Psoas muscle (tissue), 8 donors: ENCODE measurements at places on chromosomes 16 and 17. TPM values are rescaled to one million over a fixed set of nuclear protein-coding genes. Genes with fewer than 3 reads are reported as not detected.

DNA sequence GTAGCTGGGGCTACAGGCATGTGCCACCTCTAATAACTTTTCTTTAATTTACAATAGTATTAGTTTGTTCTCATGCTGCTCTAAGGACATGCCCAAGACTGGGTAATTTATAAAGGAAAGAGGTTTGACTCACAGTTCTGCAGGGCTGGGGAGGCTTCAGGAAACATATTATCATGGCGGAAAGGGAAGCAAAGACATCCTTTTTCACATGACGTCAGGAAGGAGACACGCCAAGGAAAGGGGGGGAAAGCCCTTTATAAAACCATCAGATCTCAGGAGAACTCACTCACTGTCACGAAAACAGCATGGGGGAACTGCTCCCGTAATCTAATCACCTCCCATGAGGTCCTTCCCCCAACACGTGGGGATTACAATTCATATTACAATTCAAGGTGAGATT lies 18.3 kb downstream of the IL4R start:
- H3K27ac ChIP-seq, result peak overlapping the region; percentile 63
- H3K4me1 ChIP-seq, result peaks cover 10% of the 10 kb centered on the region
- no peaks in the 10 kb centered on the region for H3K27me3 ChIP-seq
- H3K36me3 ChIP-seq, result no peaks in the 10 kb centered on the region
- H3K4me3 ChIP-seq, result no peak overlapping the region

- peak; percentile 75 for DNase-seq
- H3K36me3 ChIP-seq, result peaks cover 79% of the 10 kb centered on the region
- H3K4me3 ChIP-seq, result no peak overlapping the region
- H3K27me3 ChIP-seq, result no peaks in the 10 kb centered on the region
- H3K4me1 ChIP-seq, result no peaks in the 10 kb centered on the region
Measured at GRCh38 chr16:16127469-16128116, 95.7 kb downstream of the ABCC6 start.

DNA sequence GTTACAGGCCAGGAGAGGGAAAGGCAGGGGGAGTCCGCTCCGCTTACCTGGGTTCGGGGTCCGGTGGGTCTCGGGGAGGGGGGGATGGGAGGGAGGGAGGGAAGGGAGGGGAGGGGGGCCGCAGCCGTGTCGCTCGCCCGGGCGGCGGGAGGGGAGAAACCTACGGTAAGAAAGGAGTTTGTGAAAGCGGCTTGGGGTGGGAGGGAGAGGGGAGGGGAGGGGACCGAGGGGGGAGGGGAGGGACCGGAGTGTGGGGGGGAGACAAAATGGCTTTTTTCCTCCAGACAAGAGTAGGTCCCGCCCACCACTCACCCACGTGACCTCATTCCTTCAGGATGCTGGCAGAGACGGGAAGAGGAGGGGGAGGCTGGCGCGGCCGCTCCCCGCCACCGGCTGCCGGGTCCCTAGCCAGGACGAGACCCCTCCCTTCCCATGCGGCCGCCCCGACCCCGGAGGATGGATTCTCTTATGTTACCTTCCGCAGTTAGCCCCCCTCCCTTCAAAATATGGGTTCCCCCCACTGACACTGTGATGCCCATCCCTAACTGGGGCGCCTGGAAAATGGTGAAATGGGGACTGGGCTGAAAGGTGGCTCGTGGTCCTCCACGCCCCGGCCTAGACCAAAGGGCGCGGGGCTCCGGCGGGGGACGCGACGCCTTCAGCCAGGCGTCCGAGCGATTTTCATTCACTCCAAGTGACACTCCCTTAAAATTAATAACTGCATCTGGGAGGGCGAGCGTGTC lies at the start of gene PCGF2:
Gene PCGF2, minus strand, starts transcription at position 188 of the 743 bp plus-strand sequence. CDS start 7,934 bp downstream, outside the sequence.
- H3K27me3 ChIP-seq, result peaks cover 56% of the 10 kb centered on the region
- peaks cover 16% of the 10 kb centered on the region for H3K4me1 ChIP-seq
- peak; percentile 88 for DNase-seq

DNA sequence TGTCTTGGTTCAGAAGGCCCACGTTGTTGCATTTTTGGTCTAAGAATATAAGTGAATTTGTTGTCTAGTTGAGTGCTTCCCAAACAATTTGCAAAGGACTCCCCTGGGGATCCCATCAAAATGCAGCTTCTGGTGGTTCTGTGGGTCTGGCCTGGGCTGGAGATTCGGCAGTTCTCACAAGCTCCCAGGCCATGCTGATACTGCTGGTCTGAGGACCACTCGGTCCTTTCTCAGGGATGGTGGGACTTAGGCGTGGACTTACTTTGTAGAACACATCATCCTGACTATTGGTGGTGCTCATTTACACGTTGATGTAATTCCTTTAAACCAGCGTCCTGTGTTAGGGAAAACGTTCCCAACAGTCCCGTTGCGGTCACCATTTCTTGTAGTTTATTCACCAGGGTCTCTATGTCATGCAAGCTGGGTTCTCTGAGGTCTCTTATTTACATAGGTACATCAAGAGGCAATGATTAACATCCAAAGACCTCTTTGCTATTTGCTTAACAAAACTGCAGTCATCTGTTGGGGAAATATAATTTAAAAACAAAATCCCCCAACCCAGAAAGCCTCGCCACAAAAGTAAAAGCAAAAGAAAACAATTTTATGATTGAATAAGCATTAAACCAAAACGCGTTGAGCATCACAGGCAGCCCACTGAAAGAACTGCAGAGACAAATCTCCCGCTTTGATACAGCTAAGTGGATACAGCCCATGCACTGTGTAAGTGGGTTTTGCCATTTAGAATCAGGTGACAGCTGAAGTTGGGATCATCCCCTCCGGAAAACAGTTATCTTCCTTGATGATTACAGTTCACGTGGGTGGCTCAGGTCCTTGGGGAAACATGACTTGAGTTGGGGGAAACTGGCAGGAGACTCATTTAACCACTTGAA lies 39.0 kb upstream of the SEC14L1 start:
- H3K27me3 ChIP-seq, result no peaks in the 10 kb centered on the region
- no peak overlapping the region for H3K27ac ChIP-seq
- peaks cover 34% of the 10 kb centered on the region for H3K4me1 ChIP-seq

DNA sequence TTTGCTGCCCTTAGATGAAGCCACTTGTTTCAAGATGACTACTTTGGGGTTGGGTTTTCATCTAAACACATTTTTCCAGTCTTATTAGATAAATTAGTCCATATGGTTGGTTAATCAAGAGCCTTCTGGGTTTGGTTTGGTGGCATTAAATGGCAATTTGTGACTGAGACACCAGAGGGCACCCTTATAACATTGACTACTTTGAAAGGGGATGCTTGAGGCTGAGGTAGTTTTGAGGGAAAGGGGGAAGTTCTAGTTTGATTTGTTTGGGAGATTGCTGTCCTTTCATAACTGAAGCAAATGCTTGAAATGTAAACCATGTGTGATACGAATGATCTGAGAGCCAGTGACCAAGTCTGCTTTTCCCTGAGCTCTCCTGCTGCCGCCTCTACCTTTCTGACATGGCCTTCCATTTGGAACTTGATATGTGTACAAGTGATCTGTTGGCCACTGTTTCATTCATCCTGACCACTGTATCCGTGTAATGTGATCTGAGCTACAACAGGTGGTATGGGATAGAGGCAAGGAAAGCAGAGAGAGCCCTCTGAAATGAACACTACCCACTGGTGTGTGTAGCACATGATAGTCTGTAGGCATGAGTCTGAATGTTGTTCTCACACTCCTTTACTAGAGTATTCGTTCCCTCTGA lies 5.8 kb upstream of the RARA start:
- H3K36me3 ChIP-seq, result no peaks in the 10 kb centered on the region
- no peak overlapping the region for H3K4me3 ChIP-seq
- H3K27me3 ChIP-seq, result no peaks in the 10 kb centered on the region
- peak; percentile 19 for DNase-seq

- no peaks in the 10 kb centered on the region for H3K27me3 ChIP-seq
- H3K27ac ChIP-seq, result no peak overlapping the region
- H3K4me1 ChIP-seq, result no peaks in the 10 kb centered on the region
- DNase-seq, result no peak
- H3K4me3 ChIP-seq, result no peak overlapping the region
Measured at GRCh38 chr17:62098623-62099231, 33.6 kb upstream of the MED13 start.

- H3K27ac ChIP-seq, result no peak overlapping the region
- no peak overlapping the region for H3K4me3 ChIP-seq
- no peaks in the 10 kb centered on the region for H3K27me3 ChIP-seq
- no peaks in the 10 kb centered on the region for H3K36me3 ChIP-seq
Measured at GRCh38 chr17:40005520-40005919, 9.7 kb upstream of the CSF3 start.

DNA sequence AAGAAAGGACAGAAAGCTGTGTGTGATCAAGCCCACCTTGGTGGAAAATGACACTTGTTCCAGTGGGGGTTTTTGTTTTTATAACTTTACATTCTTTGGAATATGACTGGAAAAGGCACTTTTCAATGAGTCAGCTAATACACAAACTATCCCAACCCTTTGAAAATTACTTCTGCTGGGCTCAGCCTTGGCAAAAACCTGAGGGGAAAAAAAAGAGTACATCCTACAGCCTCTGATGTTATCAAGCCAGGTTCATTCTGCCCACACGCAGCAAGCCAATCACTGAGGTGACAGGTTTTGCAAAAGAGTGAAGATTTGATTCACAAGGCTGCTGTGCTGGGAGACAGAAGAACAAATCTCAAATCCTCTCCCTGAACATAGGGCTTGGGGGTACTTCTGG lies 484.5 kb upstream of the ERCC4 start:
- no peaks in the 10 kb centered on the region for H3K36me3 ChIP-seq
- H3K27ac ChIP-seq, result no peak overlapping the region
- H3K27me3 ChIP-seq, result no peaks in the 10 kb centered on the region

DNA sequence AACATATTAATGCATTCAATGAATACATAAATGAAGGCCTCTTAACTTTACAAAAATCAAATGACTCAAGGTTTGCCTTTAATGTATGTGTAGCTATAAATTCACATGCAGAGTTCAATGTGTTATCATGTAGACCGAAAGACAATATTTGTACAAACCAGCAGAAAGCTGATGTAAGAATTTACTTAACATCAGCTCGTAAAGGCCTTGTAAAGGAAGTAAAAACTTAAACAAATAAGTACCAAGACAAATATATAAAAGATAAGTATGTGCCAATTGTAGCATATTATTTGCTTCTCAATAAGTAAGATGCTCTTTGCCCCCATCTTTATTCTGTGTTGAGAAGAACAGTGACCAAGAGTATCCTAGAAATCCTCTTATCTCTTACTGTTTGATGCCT lies 105.7 kb downstream of the SYCE1L start:
- no peaks in the 10 kb centered on the region for H3K27me3 ChIP-seq
- no peak overlapping the region for H3K27ac ChIP-seq
- DNase-seq, result no peak
- H3K4me1 ChIP-seq, result no peaks in the 10 kb centered on the region
- H3K36me3 ChIP-seq, result no peaks in the 10 kb centered on the region
- no peak overlapping the region for H3K4me3 ChIP-seq

DNA sequence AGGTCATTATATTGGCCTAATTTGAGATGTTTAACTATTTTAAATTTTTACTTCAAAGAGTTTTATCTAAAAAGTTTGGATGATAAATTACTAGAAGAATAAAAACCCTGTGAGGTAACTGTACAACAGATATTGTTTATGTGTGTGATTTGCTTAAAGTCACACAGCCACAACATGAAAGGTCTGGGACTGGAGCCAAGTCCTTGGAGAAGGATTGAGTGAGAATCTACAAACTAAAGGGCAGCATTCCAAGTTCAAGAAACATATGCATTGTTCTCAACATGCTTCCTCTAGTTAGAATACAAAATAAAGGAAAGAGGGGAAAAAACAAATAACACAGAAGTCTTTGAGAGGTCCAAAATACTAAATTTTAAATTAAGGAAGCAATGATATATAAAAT lies 131.5 kb upstream of the MON1B start:
- H3K4me3 ChIP-seq, result no peak overlapping the region
- H3K36me3 ChIP-seq, result no peaks in the 10 kb centered on the region
- no peaks in the 10 kb centered on the region for H3K27me3 ChIP-seq
- no peaks in the 10 kb centered on the region for H3K4me1 ChIP-seq
- no peak for DNase-seq

DNA sequence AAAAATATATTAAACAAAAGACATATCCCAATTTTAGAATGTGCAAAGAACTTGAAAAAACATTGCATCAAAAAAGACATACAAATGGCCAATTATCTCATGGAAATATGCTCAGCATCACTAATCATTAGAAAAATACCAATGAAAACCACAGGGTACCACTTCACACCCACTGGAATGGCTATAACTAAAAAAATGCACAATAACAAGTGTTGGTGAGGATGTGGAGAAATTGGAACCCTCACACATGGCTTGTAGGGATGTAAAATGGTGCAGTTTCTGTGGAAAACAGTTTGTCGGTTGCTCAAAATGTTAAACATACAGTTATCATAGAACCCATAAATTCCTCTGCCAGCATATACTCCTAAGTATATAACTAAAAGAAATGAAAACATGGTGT lies 796 bp upstream of the PSMB6 start:
- no peak overlapping the region for H3K4me3 ChIP-seq
- no peak for DNase-seq
- peaks cover 11% of the 10 kb centered on the region for H3K4me1 ChIP-seq
- H3K36me3 ChIP-seq, result peaks cover 24% of the 10 kb centered on the region
- H3K27ac ChIP-seq, result no peak overlapping the region

DNA sequence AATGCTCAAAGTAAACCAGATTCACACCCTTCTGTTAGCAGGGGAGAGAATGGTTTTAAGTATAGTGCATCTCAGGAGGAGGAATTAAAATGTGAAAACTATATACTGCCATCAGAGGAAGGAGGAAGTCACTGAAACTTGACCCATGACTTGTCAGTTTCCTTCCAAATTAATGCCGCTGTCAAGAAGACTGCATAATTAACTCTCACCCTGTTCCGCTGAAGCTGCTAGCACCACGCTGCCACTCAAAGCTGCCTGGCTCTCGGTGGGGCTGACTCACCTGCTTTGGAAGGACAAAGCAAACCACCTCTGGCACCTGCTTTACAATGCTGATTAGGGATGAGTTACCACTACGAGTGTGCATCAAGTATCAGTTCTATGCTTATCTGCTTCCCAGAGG lies 37.8 kb upstream of the ULK2 start:
- no peak overlapping the region for H3K27ac ChIP-seq
- H3K4me1 ChIP-seq, result no peaks in the 10 kb centered on the region
- peaks cover 97% of the 10 kb centered on the region for H3K36me3 ChIP-seq
- no peak for DNase-seq
- H3K4me3 ChIP-seq, result no peak overlapping the region

GRCh38 chr17:45942284-45942683 lies 47.9 kb downstream of the MAPT start:
- H3K36me3 ChIP-seq, result no peaks in the 10 kb centered on the region
- DNase-seq, result peak; percentile 87
- peak overlapping the region; percentile 82 for H3K27ac ChIP-seq
- H3K4me1 ChIP-seq, result peaks cover 52% of the 10 kb centered on the region
- H3K27me3 ChIP-seq, result no peaks in the 10 kb centered on the region

The KRTAP3-2 gene
- not detected for total RNA-seq

The TNFRSF17 gene
- not detected for total RNA-seq

The CIITA gene
- total RNA-seq, result 2.9 TPM

The PRR35 gene
- not detected for total RNA-seq

The KLHL10 gene
- total RNA-seq, result not detected

The MPHOSPH6 gene
- total RNA-seq, result 9.8 TPM

The ITGA2B gene
- 0.08 TPM for total RNA-seq
